Adrenal gland (tissue), 19 donors: ENCODE measurements at places on chromosomes 2 and 18. TPM values are rescaled to one million over a fixed set of nuclear protein-coding genes. Genes with fewer than 3 reads are reported as not detected.

- H3K27ac ChIP-seq = no peak overlapping the region
- no peaks in the 10 kb centered on the region for H3K27me3 ChIP-seq
- no peaks in the 10 kb centered on the region for H3K4me1 ChIP-seq
These were observed 337.9 kb upstream of the SALL3 start for GRCh38 chr18:78641689-78642231.

DNA sequence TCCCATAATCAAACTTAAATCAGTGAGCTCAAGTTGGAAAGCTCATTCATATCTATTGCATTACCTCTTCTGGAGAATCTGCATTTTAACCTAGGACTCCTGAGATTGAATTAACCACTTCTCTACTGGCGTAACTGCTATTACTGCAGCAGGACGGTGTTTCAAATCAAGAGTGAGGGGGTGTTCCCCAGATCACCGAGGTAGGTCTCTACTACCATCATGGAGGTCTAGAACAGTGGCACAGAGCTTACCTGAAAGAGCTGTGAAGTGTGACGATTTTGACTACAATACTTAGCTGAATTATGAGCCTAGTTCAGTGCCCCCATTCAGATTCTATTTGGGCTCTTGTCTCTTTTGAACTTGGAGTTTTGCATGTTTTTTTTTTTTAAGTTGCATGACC, 119.5 kb downstream of the POLE4 start:
- H3K4me1 ChIP-seq = no peaks in the 10 kb centered on the region
- no peak for DNase-seq
- H3K36me3 ChIP-seq = no peaks in the 10 kb centered on the region
- no peaks in the 10 kb centered on the region for H3K27me3 ChIP-seq
- H3K27ac ChIP-seq = no peak overlapping the region

DNA sequence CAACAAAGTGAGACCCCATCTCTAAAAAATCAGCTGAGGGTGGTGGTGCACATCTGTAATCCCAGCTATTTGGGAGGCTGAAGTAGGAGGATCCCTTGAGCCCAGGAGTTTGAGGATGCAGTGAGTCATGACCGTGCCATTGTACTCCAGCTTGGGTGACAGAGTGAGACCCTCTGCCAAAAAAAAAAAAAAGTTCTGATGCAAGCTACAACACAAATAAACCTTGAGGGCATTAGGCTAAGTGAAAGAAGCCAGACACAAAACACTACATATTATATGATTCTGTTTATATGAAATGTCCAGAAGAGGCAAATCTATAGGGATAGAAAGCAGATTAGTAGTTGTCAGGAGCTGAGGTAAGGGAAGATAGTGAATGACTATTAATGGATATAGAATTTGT, 13.0 kb downstream of the YWHAQ start:
- H3K4me1 ChIP-seq = peaks cover 42% of the 10 kb centered on the region
- H3K27me3 ChIP-seq = no peaks in the 10 kb centered on the region
- no peaks in the 10 kb centered on the region for H3K36me3 ChIP-seq
- no peak overlapping the region for H3K4me3 ChIP-seq
- no peak for DNase-seq

APOB gene
- 0.18 TPM for total RNA-seq
